ENCODE measurements at places on chromosomes 3 and 15.

GRCh38 chr15:77688693-77689092, 56.0 kb upstream of the LINGO1 start:
- no peak for DNase-seq

- no peak for DNase-seq
Observed at GRCh38 chr3:180277041-180277440, 240.3 kb upstream of the PEX5L start.

DNA sequence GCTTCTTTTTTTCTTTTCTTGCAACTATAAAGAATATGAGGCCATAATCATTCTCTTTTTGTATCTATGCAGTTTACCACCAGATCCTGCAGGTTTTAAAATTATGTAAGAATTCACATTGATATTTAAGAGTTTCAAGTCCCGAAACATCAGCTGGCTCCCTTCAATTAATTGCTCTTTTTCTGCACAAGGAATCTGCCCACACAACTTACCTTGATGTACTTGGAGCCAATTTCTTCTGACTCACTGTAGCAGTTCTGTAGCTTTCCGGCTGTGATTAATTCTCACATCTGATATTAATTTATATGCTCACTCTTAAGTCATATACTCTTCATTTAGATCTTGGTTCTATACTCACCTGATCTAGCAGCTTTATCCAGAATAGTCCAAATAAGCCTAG, 781.8 kb downstream of the CADM2 start:
- no peak for DNase-seq

DNA sequence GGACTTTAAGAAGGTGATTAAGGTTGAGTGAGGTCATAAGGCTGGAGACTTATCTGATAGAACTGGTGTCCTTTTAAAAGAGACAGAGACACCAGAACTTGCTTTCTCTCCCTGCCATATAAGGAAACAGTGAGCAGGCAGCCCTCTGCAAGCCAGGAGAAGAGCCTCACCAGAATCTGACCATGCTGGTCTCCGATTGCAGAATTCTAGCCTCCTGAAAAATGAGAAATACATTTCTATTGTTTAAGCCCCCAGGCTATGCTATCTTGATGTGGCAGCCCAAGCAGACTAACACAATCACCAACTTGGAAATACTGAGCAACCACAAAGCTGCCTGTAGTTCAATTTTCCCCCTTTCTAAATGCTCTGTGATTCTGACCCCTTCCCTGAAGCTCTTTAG, 161.4 kb upstream of the RARB start:
- DNase-seq, result no peak

GRCh38 chr3:31219131-31219843, 313.4 kb upstream of the STT3B start:
- no peak for DNase-seq

GRCh38 chr15:100721758-100722550, 119.6 kb downstream of the ASB7 start:
- no peak for DNase-seq

DNA sequence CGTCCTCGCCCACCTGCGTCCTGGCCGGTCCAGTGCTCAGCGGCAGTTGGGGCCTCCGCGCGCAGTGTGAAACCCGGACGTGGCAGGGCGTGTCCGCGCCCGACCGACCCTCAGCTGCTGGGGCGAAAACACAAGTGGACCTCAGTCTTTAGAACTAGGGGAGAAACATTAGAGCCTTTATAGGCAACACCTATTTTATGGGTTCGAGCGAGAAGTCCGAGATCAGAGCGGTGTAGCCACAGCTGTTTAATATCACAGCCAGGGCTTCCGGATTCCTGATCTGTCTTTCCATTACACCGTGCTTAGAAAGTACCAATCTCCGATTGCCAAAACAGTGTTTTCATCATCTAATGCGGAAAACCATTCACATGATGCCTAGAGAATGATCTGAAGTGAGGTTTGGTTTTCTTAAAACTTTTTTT, 506 bp downstream of the RAD51 start:
- DNase-seq, result no peak

DNA sequence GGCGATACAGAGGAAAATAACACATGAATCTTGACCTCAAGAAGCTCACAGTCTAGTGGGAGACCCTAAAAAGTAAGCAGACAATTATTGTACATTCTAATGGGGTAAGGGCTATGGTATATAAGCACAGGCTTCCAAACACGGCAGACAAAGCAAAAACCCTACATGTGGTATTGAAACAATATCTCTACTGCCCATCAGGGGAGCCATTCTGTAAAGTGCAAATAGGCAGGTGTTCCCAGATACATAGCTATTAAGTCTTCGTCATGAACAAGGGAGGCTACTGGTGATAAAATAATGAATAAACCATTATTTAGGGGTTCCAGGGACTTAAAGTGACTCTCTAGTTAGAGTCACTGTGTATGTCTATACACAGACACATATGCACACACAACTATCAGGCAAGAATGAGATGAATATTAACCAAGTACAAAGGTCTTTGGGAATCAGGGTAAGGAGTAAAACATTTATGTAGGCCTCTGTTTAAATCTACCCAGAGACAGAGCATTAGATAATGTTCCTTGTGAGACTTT, 38.7 kb upstream of the ASB14 start:
- no peak for DNase-seq

- no peak for DNase-seq
Observed at GRCh38 chr3:182412066-182412465, 381.2 kb upstream of the ATP11B start.

GRCh38 chr3:144287001-144287400, 315.4 kb downstream of the DIPK2A start:
- no peak for DNase-seq

- DNase-seq, result no peak
Observed at GRCh38 chr15:49521802-49522201, 98.8 kb downstream of the FGF7 start.

DNA sequence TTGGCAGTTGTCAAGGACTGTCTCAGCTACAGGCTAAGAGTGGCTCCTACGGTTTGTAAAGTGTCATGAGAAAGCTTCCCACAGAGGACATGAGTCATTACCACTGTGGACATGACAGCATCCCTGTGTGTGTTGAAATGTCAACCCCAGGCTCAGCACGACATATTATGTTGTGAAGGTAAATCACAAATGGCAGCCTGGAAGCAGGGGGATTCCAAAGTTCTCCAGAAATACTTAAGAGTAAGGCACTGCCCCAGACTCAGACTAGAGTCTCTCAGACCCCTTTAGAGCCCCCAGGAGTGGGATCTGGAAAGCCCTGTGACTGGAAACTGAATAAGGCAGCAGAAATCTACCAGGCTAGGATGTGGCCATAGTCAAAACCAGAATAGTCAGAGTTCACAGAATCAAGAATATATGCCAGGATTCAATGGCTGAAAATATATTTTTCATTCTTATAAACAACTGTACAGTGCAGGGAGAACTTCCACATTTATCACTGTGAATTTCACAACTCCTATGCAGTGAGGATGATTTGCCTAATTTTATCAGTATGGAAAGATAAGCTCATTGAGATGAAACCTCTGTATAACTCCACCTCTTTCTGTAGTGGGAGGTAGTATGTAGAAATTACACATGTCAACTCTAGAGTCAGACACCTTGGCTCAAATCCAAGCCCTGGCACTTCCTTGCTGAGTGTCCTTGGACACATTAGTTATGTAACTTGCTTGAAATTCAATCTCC, 237.1 kb upstream of the CFAP20DC start:
- no peak for DNase-seq

DNA sequence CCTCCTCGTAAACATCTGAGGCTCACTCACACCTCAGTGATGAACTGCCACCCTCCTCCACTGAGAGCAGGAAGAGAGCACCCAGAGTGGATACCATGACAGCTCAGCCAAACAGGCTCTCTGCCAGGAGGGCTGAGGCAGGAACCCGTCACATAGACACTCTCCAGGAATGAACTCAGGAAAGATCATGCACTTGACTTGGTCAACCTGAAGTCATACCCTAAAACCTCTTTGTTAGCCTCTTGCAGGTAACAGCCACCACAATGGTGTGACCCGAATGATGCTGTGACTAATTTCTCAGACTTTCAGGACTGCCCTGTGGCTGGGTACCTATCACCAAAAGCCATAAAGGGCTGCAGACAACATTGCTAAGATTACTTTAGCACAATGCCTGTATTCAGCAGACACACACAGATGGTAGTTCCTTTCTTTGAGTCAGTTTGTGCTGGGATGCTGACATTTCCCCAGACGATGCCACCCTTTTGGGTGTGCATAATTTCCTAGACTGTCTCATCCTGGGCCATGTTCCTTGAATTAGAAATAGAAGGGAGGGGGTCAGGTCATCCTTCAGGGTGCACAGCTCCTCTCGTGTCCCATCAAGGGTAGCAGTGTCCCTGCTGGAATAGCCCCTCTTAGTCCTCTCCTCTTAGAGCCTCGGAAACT, 30.3 kb downstream of the CX3CR1 start:
- no peak for DNase-seq

GRCh38 chr3:32189693-32190092, 48.8 kb upstream of the CMTM8 start:
- DNase-seq, result no peak

DNA sequence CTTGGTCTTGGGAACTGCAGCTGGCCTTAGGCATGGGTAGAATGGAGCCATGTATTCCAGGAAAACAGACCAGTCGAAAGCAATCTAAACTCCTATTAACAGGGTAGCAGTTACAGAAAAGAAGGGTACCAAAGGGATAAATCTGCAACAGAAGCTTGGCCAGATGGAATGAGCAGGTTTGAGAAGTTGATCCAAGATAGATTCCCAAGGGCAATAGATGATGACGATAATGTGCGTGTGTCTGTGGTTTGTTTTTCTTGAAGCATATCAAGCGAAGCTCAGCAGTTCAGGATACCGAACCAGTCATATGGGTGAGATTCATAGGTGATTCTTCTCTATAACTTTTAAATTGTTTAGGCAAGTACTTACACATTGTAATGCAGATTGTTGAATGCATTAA, 203.8 kb upstream of the SEMA6D start:
- DNase-seq, result no peak

- DNase-seq, result no peak
Observed at GRCh38 chr15:91528801-91529200, 324.7 kb upstream of the SLCO3A1 start.

DNA sequence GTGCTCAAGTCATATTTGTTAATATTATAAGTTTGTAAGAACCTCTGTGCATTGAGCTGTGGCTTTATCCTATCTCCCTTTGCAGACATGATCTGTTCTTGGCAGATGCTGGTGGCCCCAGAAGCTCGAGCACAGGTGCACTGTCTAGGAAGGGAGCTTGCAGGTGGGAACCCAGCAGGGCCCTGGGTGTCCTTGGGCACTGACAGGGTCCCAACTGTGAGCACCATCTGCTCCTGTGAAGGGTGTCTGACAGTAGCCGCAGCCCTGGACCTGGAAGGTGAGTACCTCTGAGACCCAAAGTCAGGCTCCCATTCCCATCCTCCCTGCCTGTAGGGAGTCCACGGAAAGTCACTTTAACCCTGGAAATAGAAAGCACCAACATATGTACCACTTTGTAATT, 2.4 kb upstream of the REC114 start:
- DNase-seq, result no peak

DNA sequence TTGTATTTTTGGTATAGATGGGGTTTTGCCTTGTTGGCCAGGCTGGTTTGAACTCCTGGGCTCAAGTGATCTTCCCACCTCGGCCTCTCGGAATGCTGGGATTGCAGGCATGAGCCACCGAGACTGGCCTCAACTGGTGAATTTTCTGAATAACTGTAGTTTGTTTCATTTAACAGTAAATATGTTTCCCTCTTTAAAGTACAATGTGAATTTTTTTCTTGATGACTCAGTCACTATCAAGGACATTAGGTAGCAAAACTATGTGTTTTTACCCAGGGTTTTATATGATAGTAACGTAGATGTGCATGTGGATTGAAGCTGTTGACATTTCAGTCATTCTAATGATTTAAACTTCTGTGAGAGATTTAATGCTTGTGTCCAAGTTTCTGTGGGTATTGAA, 40.2 kb upstream of the MAPKBP1 start:
- DNase-seq, result no peak

GRCh38 chr3:156840826-156841689, 14.9 kb downstream of the LEKR1 start:
- DNase-seq, result no peak

DNA sequence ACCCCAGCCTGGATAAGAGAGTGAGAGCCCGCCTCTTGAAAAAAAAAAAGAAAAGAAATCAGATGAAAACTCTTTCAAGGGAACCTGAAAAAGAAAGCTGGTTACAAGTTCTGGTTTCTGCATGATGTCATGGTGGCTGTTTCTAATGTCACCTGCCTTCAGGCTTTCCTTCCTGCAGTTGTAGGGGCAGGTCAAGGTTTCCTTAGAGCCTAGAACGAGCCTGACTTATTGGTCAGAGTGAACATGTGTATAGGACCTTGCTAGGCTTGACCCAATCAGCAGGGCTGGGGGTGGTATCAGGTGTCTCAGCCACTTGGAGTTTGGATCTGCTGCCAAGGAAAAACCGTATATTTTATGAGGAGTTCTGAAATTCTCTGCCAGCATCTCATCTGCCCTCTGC, 3.8 kb downstream of the IVD start:
- DNase-seq, result no peak

DNA sequence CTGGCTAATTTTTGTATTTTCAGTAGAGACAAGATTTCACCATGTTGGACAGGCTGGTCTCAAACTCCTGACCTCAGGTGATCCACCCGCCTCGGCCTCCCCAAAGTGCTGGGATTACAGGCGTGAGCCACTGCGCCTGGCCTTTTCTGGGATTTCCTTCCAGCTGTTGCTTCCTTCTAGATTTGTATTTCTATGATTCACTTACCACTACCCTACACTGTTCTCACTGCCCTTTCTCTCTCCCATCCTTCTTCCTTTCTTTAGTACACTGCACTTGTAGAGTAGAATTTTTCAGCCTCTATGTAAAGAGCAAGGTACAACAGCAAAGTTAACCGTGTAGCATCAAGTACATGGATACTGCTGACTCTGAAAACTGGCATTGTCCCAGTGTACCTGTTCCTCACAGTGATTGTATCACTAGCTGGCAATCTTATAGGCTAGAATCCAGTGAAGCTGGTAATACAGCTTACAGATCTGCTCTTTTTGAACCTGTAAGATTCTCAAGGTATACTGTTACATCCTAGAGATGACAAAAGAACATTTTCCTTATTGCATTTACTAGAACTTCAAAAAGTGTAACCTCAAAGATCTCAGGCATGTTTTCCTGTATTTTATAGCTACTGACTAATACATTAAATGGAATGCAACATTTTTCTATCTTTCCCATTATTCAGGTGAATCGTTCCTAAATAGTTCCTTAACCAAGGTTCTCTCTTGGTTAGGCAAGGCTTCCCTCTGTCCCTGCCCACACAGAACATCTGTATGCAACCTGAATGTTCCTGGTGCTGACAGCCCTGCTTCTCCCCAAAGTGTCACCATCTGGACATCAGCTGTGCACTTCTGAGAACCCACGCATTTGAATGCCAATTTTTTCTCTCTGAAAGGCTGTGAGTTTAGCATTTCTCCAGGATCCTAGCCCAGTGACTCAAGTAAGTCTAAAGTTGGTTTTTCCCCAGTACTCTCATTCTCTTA, 74.1 kb upstream of the RAP2B start:
- no peak for DNase-seq

Data from activated naive CD8-positive, alpha-beta T cell treated with anti-CD3 and anti-CD28 coated beads, Interleukin-2, amount 50 U/mL, for 16 hours (primary cell).